ENCODE measurements at places on chromosomes 3 and 15.

- DNase-seq = peak; percentile 40
These were observed 178.8 kb downstream of the NSMCE3 start for GRCh38 chr15:29090617-29091466.

- DNase-seq = peak; percentile 71
These were observed 165.2 kb upstream of the UMPS start for GRCh38 chr3:124565013-124565412.

GRCh38 chr15:37902126-37902525, 32.3 kb upstream of the TMCO5A start:
- DNase-seq = no peak

GRCh38 chr3:16609927-16610580, 4.8 kb upstream of the DAZL start:
- no peak for DNase-seq

GRCh38 chr15:81449836-81450474, 75.9 kb upstream of the TMC3 start:
- no peak for DNase-seq

GRCh38 chr3:94069194-94069813, 6.4 kb downstream of the NSUN3 start:
- no peak for DNase-seq

- no peak for DNase-seq
These were observed 155.9 kb upstream of the ICE2 start for GRCh38 chr15:60634815-60635214.

GRCh38 chr15:69860321-69860720, 237.4 kb downstream of the TLE3 start:
- no peak for DNase-seq

DNA sequence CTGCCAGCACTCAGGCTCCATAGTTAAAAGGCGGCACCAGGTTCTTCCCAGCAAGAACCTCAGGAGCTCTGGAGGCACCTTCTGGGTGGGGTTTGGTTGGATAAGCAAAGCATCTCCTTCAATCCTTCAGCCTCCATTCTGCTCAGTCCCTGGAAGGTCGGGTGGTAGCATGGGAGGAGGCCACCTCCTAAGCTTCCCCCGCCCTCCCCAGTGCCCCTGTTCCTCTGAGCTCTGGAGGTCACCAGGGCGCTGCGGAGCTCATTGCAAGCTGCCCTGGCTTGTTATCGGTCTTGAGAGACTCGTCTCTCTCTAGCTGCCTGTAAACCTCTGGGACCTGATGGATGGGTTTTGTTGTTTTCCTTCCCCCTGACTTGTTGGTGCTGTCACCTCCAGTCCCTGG, 124.8 kb downstream of the RPLP1 start:
- no peak for DNase-seq

DNA sequence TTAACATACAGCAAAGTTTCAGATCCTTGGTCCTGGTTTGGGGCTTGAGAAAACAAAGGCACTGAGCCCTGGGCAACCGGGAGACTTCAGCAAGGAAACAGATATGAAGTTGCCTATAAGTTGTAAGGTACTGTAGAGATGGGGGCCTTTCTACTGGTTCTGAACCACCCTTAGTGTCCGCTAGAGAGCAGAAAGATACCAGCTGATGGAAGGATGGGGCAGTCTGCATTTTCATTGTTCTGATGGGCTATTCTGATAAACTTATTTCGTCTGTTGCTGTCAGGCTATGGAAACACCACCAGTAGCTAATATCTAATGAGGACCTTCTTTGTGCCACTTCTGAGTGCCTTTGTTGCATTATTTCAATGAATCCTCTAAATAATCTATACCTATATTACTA, 38.7 kb downstream of the FGD5 start:
- no peak for DNase-seq

- no peak for DNase-seq
These were observed 149.0 kb downstream of the GSK3B start for GRCh38 chr3:119945291-119945690.

DNA sequence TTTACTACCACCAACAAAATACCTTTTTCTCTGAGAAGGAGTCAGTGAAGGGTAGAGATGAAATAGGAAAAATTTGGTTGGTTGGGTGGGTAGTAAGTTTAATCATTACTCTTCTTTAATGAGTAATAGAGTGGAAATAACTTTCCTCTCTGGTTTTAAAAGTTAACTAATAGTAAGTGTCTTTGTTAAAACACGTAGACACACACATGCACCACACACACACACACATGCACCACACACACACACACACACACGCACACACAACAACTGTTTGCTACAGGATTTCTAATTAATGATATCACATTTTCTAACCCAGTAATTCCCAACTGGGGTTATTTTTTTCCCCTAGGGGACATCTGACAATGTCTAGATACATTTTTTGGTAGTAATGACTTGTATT, 84.1 kb downstream of the CHL1 start:
- DNase-seq = no peak

DNA sequence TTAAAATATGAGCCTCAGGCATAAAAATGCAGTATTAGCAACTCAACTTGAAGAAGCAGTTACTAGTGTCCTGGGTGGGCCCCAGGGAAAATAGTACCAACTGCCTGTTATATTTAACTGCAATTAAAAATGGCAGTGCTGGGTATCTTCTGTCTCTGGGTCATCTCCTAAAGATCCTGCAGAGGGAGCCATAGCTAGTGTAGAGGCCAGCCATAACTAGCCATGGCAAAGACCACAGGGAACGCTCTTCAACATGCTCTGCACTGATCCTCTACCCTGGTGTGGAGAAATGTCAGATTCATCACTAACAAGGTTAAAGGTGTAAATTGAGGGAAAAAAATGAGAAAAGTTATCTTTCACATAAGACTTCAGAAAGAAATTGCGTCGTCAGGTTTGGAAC, 181.3 kb downstream of the SNRPN start:
- no peak for DNase-seq
